CD4-positive, alpha-beta T cell (primary cell): ENCODE measurements at places on chromosomes 4 and X. TPM values are rescaled to one million over a fixed set of nuclear protein-coding genes. Genes with fewer than 3 reads are reported as not detected.

DNA sequence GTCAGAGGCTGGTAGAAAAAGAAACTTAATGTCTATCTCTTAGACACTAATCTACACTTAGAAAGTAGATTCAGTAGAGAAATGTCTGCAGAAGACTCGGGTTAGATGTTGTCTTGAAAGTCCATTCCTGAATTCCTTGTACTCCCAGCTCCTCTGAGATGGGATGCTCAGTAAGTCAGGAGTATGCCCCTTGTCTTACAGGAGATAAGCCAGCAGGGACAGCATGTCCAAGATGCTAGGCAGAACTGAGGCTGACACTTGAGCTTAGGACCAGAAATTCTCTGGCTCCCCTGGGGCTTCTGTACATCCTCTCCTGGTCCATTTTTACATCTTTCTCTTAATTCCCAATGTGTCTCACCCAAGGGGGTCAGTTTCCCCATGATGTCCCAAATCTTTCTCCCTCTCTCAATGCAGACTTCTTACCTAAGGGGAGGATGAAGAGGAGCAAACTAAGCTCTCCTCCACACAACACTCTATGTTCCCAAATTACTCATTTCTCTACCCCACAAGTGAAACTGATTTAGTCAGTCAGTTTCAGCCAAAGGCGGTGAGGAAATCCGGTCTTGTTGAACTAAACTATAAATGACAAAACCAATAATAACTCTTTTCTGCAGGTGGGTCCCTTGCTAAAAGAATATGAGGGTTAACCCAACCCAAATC lies 558.2 kb upstream of the DIPK2B start:
- no peak for DNase-seq

- DNase-seq: no peak
Measured at GRCh38 chrX:70878902-70879301, 29.6 kb downstream of the TEX11 start.

Gene TRMT10A
- total RNA-seq: 1.6 TPM

Gene FOXR2
- total RNA-seq: not detected

- no peak for DNase-seq
Measured at GRCh38 chrX:133608406-133608805, 193.1 kb upstream of the GPC4 start.

Gene SSX4B
- not detected for total RNA-seq

- no peak for DNase-seq
Measured at GRCh38 chr4:61540944-61541343, 340.8 kb downstream of the ADGRL3 start.

- no peak for DNase-seq
Measured at GRCh38 chr4:10093801-10094552, 22.6 kb downstream of the WDR1 start.

Gene ATP10D
- 1.1 TPM for total RNA-seq

Gene STOX2
- not detected for total RNA-seq

Gene PCDH19
- 0.03 TPM for total RNA-seq

Gene GPR50
- not detected for total RNA-seq

DNA sequence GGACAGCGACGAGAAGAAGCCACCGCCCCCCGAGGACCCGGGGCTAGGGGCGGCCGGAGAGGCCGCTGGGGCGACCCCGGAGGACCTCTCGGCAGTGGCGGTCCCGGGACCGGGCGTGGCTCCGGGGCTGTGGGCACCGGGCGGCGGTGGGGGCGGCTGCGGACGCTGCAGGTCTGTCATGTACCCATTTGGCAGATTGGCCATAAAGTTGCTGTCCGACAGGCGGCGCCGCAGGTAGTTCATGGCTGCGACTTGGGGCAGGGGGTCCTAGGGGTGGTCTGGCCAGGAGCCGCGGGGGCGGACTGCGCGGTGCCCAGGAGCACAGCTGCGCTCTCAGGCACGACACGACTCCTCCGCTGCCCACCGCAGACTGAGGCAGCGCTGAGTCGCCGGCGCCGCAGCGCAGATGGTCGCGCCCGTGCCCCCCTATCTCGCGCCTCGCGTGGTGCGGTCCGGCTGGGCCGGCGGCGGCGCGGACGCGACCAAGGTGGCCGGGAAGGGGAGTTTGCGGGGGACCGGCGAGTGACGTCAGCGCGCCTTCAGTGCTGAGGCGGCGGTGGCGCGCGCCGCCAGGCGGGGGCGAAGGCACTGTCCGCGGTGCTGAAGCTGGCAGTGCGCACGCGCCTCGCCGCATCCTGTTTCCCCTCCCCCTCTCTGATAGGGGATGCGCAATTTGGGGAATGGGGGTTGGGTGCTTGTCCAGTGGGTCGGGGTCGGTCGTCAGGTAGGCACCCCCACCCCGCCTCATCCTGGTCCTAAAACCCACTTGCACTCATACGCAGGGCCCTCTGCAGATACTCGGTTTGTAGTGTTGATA lies at the start of gene SYN1:
Gene SYN1, minus strand, starts transcription at position 372 of the 817 bp plus-strand sequence. Its CDS starts 129 bp downstream, at position 243.
- peak; percentile 83 for DNase-seq

Gene SCD5
- total RNA-seq: 0.14 TPM

Gene GCNA
- total RNA-seq: 2.3 TPM

DNA sequence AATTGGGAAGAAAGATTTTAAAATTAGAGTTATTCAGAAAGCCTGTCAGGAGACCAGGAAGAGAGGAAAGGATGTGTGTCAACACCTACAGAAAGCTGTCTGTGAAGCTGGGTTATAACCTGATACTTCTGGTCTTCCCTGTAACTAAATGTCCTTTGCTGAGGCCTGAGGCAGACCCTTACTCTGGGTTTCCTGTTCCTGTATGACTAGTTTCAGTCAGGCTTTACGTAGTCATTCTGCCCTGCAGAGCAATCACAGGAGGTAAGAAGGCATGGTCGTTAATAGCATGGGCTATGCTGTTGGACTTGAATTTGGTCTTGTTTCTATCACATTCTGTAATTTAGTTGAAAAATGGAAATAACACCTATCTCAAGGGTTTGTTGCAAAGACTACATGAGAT lies 110.5 kb upstream of the IGFBP7 start:
- DNase-seq: no peak
